Mesendoderm (in vitro differentiated cells): ENCODE measurements at places on chromosomes 11 and 22.
A peak's percentile ranks its signal among the peaks of the same experiment; 100 is the strongest.

DNA sequence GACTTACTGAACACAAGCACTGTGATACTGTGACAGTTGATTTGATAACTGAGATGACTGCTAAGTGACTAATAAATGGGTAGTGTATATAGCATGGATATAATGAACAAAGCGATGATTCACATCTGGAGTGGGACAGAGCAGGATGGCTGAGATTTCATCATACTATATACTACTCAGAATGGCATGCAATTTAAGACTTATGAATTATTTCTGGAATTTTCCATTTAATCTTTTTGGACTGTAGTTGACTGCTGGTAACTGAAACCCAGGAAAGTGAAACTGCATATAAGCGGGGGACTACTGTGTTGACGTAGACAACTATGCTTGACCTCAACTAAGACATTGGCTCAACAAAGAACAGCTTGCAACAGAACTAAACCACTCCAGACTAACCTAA lies 20.0 kb upstream of the NUCB2 start:
- no peak for DNase-seq

GRCh38 chr11:93903989-93904388 lies 53.6 kb upstream of the VSTM5 start:
- DNase-seq: peak; percentile 70

GRCh38 chr11:116037861-116038260 lies 533.6 kb upstream of the CADM1 start:
- DNase-seq: no peak

DNA sequence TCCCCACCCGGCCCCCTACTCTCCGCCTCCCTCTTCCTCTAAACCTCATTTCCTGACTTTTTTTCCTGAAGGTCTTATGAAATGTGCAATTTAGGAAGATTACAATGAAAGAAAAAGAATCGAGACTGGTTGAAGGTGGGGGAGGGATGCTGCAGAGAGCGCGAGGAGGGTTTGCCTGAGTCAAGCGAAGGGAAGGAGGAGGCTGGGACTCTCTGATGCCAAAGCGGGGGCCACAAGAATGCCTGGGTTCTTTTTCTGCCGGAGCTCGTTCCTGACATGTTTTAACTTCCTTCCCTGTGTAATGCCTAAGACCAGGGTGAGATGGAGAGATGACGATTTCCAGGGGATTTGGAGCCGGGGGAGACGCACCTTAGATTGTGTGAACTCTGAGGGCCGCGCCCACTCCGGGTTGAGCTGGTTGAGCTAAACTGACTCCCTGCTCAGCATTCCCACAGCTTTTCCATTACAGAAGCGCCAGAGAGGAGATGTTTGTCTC lies 270.5 kb upstream of the SORL1-AS1 start:
- peak; percentile 50 for DNase-seq

DNA sequence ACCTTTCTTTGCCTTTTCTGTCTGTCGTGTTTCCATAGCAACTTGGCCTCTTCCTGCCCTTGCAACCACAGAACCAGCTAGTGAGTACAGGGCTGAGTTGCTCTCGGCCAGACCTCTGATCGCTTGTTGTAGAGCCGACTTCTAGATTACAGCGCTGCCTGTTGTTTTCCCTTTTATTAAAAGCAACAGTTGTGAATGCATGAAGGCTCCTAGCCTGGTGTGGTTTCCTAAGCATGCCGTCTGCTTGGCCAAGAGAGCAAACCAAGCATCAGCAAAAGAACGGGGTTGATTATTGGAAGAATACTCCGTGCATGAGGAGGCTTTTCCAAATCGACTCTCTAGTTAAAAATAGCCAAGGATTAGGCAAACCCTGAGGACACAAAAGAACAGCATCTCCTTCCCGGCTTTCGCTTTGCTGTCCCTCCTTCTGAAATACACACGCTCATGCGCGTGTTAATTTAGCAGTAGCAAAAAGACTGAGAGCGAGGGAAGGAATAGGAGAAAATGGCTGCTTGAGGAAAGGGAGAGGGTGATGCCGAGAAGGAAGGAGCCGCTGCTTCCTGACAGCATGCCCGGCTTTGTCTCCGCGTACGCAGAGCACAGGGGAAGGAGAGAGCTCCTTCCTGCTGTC lies 71.5 kb upstream of the TTC12 start:
- DNase-seq: peak; percentile 68

- DNase-seq: no peak
Measured at GRCh38 chr11:63564056-63564774, 1.0 kb upstream of the PLAAT2 start.

DNA sequence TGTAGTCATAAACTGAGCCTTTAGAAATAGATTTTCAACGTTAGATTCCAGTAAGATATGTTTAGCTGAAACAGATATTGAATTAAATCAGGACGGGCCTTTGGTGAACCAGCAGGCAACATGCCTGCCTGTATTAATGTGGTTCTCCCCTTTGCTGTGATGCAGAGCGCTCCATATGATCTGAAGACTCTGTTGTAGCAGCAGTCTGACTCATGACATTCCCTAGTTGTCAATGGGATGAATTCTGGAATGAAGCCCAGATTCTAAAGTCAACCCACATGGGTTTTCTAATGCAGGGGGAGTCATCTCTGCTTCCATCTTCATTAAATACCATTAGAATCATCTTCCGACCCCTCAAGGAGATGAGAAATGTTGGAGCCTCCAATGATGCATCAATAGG lies 864.5 kb downstream of the NTM start:
- DNase-seq: no peak

GRCh38 chr11:73308961-73309919 lies 1.2 kb downstream of the ARHGEF17 start:
- peak; percentile 97 for DNase-seq

GRCh38 chr11:33564856-33565453 lies 135.7 kb downstream of the C11orf91 start:
- DNase-seq: peak; percentile 23

DNA sequence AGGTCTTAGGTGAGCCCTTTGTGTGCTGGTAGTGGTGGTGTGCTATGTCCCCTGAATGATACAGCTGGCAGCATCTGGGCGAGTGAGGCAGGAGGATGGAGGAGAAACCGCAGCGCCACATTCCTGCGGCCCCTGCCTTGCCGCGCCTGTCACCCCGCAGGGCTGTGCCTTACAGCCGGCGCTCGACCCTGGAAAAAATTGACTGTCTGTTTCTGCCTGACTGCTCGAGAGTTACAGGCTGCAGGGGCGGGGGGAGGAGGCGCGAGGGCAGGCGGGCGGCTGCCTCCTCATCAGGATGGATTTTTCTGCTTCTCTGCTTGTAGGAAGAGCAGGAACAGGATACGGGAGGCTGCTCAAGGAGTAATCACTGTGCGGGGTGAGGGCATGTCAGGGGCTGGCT lies 443.4 kb downstream of the MIAT start:
- peak; percentile 58 for DNase-seq

GRCh38 chr22:20400606-20401375 lies 6.8 kb downstream of the ZNF74 start:
- DNase-seq: no peak

- DNase-seq: no peak
Measured at GRCh38 chr11:41895081-41895480, 435.6 kb upstream of the LRRC4C start.

DNA sequence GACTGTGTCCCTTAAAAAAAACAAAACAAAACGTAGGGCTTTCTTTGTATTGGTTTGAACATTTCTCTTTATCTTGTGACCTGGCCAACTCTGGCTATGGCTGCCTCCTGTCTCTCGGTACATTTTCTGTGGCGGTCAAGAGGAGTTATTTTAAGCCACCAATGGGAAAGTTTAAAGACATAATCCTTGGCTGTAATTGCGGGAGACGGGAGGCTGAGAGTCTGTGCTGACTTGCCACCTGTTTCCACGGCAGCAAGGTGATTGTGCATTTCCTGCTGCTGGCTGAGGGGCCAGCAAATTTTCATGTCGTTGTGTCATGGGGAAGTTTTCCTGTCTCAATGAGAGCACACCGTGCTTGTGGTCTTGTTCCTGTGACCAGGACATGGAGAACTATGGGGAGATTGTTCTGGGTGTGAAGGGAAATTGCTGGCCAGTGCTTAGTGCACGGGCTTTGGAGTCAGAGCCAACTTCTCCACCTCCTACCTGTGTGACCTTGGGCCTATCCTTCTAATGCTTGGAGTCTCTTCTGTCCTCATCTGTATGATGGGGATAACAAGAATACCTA lies 11.0 kb downstream of the PTPRJ start:
- peak; percentile 90 for DNase-seq

- DNase-seq: no peak
Measured at GRCh38 chr11:14636119-14636518, 7.5 kb upstream of the PDE3B start.

GRCh38 chr22:49413146-49413545 lies 414.5 kb downstream of the BRD1 start:
- DNase-seq: no peak

GRCh38 chr22:46122980-46123693 lies 27.2 kb upstream of the PPARA start:
- DNase-seq: no peak
